ENCODE measurements at places on chromosomes 4 and X.

- peaks cover 33% of the 10 kb centered on the region for H3K27me3 ChIP-seq
- no peak overlapping the region for H3K4me3 ChIP-seq
- no peak overlapping the region for H3K27ac ChIP-seq
These were observed 25.5 kb upstream of the MORC4 start for GRCh38 chrX:107025545-107025944.

GRCh38 chr4:75916091-75916661 lies 13.9 kb upstream of the PPEF2 start:
- no peak overlapping the region for H3K27ac ChIP-seq
- peaks cover 85% of the 10 kb centered on the region for H3K36me3 ChIP-seq
- no peaks in the 10 kb centered on the region for H3K4me1 ChIP-seq
- no peaks in the 10 kb centered on the region for H3K27me3 ChIP-seq
- no peak for DNase-seq

DNA sequence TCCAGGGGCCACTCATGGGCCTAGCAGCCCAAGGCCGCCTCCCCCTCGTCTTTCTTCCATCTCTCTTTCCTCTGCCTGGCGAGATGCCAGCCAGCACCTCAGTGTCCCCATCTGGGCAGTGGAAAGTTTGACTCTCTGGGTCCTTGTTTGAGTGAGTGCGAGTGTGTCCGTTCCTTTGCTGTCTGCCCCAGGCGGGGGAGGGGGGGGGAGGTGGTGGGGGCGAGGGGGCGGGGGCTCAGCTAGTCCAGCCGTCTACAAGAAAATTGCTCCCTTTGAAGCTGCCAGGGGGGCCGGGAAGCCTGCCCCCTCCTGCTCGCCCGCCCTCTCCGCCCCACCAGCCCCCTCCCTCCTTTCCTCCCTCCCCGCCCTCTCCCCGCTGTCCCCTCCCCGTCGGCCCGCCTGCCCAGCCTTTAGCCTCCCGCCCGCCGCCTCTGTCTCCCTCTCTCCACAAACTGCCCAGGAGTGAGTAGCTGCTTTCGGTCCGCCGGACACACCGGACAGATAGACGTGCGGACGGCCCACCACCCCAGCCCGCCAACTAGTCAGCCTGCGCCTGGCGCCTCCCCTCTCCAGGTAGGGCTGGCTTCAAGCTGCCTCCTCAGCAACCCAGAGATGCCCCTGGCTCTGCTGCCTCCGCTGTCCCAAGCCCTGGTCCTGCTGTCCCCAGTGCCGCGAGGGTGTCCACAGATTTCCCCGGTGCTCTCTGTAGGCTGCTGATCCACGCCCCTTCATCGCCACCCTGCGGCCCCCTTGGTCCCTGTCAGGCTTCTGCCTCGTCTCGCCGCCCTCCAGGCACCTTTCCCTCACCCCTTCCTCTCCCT lies at the start of gene BGN:
Gene BGN (plus strand): TSS at position 440 of the 821 bp plus-strand sequence. CDS start 9,652 bp downstream, outside the sequence.
- H3K27me3 ChIP-seq, result peaks cover 24% of the 10 kb centered on the region
- no peaks in the 10 kb centered on the region for H3K36me3 ChIP-seq
- DNase-seq, result peak; percentile 34
- no peak within 1 kb of the TSS for H3K4me3 ChIP-seq

GRCh38 chr4:146916479-146917076 lies 29.1 kb downstream of the TTC29 start:
- H3K27me3 ChIP-seq, result peaks cover 7% of the 10 kb centered on the region
- H3K36me3 ChIP-seq, result no peaks in the 10 kb centered on the region
- H3K4me1 ChIP-seq, result no peaks in the 10 kb centered on the region

All from activated T-cell treated with anti-CD3 and anti-CD28 coated beads, Interleukin-2, amount 50 U/mL, for 24 hours (primary cell).